ENCODE measurements at places on chromosomes 1 and 21.

DNA sequence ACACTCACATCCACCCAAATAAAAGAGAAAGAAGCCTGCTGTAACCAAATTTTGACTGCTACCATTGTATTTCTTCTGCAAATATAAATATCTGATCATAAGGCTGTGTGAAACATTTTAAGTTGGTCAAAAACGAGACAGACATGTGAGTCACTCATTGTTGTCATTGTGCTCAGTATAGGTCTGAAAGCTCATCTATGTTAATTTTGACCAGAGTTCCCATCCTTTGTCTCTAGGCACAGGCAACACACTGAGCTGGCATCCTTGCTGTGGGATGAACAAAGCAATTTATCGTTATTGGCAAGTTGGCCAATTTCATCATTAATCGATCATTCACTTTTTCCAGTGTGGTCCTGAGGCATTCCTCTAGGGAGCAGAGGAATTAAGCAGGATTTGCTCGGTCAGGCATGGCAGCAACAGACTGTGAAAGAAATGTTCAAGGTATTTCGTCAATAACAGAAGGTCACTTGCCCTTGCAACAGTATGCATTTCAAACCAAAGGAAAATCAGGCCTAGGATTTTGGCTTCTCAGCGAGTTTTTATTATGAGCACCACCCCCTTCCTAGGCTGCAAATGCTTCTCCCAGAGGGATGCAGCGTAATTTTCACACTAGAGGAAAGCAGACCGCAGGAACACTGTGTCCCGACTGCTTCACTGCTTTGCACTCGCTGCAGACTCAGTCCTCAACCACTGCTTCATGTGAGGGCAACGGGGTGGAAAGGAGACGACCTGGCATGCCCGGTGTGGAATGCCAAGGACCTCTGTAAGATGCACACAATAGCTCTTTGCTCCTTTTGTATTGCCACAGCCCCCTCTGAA is 87.9 kb upstream of the SMYD2 start:
- no peak for DNase-seq

DNA sequence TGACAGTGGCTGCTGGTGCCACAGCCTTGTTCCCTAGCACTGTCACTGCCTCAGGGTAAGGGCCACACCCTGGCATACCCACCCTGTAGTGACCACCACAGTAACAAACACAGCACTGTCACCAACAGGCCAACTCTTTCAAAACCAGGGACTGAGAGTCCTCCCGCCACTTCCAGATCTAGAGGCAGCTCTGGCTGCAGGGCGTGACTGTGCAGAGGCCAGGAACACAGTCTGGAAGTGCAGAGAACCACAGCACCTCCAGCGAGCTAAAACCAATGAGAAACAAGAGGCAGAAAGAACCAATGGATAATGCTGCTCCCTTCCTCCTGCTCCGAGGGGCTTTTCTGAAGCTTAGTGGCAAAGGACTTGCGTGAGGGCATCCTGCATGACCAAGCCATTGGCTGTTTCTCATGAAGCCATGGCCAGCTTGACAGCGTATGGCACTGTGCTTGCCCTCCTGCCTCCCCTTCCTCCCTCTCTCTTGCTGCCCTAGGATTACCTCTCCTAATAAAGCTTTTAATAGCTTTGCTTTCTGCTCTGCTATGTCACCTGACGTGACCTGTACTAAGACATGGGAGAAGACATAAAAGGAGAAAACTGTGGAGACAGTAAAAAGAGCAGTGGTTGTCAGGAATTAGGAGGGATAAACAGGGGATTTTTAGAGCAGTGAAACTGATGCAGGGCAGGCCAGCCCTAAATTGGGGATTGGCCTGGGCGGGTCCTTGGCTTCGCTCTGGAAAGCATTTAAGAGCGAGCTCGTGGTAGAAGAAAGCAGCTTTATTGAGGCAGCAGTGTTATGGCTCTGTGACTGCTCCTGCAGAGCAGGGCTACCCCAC is 7.2 kb downstream of the PARP1 start:
- DNase-seq = no peak

DNA sequence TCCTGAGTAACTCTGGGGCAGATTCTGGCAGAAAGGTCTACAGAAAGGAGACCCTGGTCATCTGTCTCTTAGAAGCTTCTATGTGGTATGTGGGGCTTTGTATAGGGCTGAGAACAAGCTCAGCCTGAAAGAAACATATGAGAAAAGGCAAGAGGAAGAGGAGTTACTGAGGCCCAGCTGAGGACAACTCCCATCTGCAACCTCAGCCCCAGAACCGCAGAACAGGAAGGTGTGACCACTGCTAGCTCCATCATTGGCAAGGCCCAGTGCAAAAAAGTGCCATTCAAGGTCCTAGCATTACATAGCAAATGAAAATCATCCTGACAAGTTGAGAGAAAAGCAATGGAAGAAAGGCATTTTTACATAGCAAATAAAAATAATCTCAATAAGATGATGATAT is 503.8 kb downstream of the NPHP4 start:
- DNase-seq = no peak

GRCh38 chr1:147472966-147473732 is 68.2 kb upstream of the BCL9 start:
- no peak for DNase-seq

DNA sequence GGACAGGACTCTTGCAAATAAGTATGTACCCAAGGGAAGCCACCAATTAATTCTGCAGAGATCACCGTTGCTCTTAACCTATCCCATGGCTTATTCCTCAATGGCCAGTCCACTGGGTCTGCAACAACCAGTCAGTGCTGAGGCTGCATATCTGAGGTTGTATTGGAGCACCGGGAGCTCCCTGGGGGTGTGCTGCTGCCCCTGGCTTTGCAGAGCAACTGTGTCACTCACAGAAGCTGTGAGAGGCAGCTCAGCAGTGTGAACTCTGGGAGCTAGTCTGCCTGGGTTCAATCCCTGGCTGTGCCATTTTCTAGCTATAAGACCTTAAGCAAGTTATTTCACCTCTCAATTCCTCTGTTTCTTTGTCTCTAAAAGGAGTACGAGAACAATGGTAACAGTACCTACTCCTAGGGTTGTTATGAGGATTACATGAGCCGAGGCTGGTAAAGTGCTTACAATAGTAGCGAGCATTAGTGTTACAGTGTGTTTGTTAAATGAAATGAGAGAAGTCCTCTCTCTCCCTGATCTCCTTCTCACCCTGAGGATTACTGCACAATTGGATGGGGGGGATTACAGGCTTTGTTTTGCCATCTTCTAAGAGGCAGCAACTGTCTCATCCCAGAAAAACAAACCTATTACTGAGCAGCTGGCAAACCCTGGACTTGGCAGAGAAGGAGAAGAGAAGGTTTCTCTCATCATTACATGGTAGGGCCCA is 3.6 kb downstream of the RXRG start:
- no peak for DNase-seq

GRCh38 chr1:164504749-164505148 is 54.2 kb upstream of the PBX1 start:
- no peak for DNase-seq

- DNase-seq = no peak
Observed at GRCh38 chr21:25506261-25506660, 101.0 kb downstream of the MRPL39 start.

DNA sequence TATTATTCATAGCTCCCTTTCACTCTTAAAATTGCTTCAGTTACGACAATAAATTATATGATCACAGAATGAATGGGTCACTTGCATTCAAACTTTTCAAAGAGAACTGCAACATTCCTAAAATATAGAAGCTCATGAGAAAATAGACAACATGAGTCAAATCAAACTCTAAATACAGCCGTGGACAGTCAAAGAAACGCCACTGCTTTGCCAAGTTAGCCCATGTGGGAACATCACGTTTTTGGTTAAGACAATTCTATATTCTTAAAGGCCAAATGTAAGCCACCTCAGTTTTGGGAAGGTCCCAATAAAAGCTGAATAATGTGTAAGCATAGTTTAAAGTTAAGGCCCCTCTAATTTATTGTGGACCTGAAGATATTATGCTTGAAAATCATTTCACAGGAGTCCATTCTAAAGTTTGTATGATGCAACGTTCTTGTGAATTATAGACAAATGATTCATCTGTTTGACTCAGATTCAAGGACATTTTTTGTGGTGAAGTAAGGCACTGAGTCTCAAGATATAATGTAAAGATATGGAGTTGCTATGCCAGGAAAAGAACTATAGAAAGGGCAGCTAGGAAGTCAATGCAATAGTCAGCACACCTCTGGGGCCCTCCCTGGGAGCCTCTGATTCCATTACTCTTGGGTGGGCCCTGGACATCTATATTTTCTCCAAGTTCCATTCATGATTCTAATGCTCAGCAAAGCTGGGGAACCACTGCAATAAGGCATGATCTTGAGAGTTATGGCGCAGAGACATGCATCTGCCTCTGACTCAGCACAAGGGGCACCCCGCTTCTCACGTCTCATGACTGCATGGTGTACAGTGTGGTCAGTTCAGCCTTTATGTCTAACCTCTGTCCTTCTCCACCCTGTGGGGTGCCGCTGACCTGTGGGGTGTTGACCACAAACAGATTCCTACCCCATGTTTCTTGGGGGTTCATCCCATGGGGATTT is 33.9 kb downstream of the ETS2 start:
- no peak for DNase-seq

- DNase-seq = no peak
Observed at GRCh38 chr1:201436393-201436792, 14.9 kb upstream of the TNNI1 start.

GRCh38 chr21:34132202-34132601 is 58.8 kb downstream of the MRPS6 start:
- DNase-seq = no peak

DNA sequence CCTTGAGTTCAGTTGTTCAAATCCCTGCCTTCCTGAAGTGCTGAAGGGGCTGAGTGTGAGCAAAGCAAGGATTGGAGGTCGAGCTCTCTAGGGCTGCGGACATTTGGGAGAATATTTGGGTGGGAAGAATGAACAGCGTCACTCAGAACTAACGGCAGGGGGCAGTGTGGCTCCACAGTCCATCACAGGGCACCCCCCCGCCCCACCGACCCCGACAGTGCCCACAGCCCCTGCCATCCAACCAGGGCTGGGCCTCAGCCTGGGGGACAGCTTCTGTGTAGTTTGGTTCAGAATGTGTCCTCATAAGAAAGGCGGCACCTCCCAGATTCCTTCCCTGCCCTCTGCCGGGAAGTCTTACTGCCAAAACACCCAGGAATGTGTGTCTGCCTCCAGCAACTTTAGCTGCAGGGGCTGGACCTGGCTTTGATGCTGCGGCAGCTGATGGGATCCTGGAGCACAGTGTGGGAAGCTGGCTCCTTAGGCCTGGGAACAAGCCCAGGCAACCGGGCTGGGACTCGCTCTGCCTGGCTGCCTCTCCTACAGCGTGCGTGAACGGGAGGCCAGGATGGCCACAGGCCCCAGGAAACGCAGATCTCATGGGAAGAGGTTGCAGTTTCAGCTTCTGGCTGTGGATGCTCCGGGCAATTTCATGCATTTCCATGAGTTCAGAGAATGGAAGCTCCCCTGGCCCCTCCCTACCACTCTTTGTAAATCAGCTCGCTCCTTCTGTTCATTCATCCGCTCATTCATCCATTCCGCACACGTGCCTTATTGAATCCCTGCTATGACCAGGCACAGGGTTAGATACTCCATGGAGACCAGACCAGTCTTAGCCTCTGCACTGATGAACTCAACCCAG is 104.9 kb upstream of the TMPRSS2 start:
- no peak for DNase-seq

- DNase-seq = no peak
Observed at GRCh38 chr1:50851034-50851433, 109.0 kb downstream of the FAF1 start.

- no peak for DNase-seq
Observed at GRCh38 chr1:50098591-50099021, 10.1 kb upstream of the ELAVL4 start.

GRCh38 chr1:96912248-96912647 is 190.7 kb downstream of the PTBP2 start:
- DNase-seq = no peak

DNA sequence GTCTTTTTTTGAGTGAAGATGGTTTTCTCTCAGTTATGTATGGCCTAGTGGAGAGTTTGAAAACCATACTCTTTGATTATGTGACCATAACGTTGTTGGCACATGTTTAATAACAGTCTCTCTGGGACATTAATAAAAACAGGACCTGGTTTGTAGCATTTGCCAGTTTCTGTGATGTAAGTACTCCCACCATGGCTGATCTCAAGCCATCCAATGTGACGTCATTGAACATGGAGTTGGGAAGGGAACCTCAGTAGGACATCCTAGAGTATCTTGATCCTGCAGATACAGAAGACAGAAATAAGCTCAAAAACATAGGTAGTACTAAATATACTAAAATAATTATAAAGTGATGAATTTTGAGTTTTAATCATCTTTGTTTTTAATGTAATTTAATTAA is 107.0 kb downstream of the ACTL8 start:
- no peak for DNase-seq

DNA sequence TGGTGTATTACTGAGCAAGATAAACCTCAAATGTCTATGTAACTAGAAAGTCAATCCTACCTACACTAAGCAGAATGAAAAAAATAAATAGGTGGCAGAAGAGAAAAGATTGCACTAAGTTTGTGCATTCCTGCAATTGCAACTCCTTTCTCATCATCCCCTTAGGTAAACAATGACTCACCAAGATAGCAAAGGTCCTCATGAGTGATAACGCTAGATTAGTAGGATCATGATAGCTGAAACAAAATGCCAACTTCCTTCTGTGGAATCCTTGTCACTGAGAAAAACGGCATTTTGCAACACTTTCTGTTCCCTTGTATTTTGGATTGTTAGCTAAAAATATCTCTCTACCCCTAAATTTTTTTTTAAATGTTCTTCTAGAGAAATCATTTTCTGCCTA is 20.0 kb upstream of the FCER1A start:
- DNase-seq = no peak

GRCh38 chr1:9039761-9040658 is 13.8 kb upstream of the SLC2A7 start:
- DNase-seq = no peak

GRCh38 chr1:208052926-208053407 is 142.0 kb upstream of the CD34 start:
- DNase-seq = no peak

DNA sequence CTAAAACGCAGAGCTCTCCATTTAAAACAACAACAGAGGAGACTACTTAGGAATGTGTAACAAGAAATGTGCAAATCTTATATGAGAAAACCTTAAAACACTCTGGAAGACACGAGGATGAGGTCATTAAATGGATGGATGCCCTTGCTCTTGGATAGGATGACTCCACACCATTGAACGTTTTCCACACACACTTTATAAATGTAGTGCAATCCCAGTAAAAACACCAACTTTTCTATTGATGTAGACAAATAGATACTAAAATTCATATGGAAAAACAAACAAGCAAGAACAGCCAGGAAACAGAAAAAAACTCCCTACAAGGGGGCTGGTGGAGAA is 18.4 kb upstream of the COL6A1 start:
- DNase-seq = no peak

GRCh38 chr1:85230305-85230977 is 29.0 kb downstream of the C1orf52 start:
- DNase-seq = no peak

DNA sequence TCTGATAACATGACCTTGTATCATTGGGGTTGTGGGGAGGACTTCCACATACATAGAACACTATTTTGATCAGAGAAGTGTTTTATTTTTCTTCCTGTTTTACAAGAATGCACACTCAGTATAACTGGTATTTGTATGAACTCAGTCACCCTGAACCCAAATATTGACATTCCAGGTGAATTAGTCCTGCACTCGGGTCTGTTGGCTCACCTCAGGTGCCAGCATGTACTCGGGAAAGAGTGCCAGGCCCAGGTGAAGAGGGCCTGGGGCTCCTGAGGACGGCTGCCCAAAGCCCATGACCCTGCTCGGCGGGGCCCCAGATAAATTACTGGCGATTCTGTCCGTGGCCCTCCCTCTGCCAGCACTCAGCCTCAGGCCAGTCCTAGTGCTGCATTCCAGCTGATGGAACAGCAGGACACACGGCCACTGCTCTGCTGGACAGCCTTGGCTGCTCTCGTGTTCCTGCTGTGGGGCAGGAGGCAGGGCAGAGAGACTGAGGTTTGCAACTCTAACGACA is 75.4 kb upstream of the TMPRSS2 start:
- DNase-seq = no peak

All from stimulated activated CD8-positive, alpha-beta memory T cell treated with anti-CD3 and anti-CD28 coated beads, Interleukin-4, amount 100 ng/mL, for 1 hour (primary cell).